ENCODE measurements at places on chromosomes 7 and 10. TPM values are rescaled to one million over a fixed set of nuclear protein-coding genes. Genes with fewer than 3 reads are reported as not detected.

DNA sequence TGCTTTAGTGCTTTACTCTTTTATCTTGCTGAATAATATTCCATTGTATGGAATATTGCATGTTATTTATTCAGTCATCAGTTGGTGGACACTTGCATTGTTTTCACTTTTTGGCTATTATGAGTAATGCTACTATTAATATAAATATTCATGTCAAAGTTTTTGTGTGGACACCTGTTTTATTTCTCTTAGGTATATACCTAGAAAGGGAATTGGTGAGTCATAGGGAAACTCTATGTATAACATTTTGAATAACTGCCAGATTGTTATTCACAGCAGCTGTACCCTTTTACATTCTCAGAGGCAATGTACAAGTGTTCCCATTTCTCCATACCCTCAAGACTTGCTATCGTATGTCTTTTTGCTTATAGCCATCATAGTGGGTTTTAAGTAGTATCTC is 268.7 kb downstream of the SEMA3A start:
- DNase-seq: no peak

DNA sequence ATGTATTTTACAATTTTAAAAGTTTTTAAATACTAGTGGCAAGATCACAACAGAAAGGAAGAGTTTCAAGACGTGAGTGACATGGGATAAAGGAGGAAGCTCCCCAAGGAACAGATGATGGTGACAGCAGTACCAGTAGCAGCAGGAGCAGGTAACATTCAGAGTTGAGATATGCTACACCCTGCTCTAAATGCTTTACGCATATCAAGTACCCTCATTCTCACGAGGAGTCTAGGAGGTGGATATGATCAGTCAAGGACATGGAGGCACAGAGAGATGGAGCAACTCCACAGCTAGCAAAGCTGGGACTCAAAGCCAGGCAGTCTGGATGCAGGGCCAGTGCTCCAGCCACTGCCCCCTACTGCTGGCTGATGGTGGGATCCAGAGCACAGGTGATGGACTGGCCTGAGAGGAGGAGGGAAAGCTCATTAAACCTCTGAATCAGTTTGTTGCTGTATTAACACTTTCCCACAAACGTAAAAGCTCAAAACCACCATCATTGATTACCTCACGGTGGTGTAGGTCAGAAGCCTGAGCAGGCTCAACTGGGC is 17.5 kb downstream of the RP9 start:
- no peak for DNase-seq

GRCh38 chr10:127254276-127254675 is 57.9 kb upstream of the INSYN2A start:
- no peak for DNase-seq

GRCh38 chr7:48004638-48005037 is 24.3 kb downstream of the SUN3 start:
- no peak for DNase-seq

CCDC6 gene
- total RNA-seq: 26.7 TPM

DNA sequence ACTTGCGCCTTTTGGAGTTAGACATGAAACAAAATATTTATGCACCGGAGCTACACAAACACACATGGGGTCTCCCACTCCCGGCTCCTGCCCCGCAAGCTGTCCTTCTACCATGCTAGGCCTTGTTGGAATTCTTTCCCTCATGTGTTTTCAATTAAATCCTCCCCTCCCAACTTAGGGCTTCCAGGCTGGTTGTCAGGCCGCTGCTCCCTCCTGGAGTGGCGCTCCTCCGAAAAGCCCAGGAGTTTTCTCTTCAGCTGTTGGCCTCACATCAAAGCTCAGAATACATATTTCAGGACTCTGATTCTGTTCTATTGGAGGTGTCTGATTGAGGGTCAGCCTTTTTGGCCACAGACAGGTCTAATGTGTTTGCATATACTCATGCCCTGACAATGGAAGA is 113.3 kb downstream of the FANK1 start:
- no peak for DNase-seq

DNA sequence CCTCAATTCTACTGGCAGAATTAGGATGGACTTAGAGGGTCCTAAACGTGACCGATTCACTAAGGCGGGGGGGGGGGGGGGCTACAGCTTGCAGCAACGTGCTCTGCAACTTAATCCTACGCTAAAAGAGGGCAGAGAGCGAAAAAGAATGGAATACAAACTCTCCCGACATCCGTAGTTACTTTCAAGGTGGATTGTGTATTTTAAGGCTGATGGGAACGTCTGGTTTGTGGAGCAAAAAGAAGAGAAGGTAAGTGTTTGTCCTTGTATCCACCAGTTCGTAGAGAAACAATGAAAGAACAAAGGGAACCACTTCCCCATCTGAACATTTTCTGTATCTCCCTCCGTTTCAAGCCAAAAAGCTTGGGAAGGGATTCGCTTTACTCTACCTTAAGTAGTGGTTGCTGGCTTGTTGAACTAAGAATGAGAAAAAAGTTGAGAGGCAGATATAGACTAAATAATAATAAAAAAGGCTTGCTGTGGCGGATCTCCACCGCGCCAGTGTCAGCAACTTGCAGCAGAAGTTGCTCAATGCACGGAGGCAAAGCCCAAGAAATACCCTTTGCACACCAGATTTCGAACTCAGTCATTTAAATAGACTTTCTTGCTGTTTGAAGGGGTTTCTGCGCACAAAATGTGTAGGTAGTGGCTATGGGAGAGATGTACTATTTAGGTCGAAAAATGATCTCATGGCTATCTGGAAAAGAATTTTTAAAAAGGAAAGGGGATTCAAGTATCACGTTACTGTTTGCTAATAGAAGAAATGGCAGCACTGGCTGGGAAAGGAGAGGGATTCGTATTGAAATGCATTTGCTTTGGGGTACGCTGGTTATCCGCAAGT is 736 bp downstream of the SKIDA1 start:
- no peak for DNase-seq

FAM25G gene
- total RNA-seq: not detected

- no peak for DNase-seq
Observed at GRCh38 chr7:103929901-103930311, 59.6 kb downstream of the RELN start.

DNA sequence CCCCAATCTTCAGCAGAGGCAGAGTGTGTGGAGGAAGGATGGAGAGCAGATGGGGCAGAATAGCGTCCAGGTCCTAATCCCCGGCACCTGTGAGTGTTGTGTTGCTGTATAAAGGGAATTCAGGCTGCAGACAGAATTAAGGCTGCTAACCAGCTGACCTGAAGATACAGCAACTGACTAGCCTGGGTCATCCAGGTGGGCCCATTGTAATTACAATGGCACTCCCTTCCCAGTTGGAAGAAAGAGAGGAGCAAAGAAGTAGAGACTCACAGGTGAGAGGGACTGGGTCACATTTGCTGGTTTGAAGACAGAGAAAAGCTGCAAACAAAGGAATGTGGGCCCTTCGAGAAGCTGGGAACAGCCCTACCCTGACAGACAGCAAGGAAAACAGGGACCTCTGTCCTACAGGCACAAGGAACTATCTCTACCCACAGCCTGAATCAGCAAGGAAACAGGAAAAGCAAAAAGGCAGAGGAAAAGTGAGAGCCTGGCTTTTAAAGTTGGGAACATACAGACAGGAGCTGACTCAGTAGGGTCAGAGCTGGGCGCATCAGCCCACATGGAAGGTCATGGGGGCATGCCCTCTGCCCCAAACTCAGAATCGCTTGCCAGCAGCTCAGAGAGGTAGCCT is 11.6 kb upstream of the TMEM72 start:
- no peak for DNase-seq

GRCh38 chr7:66535414-66536329 is 93.0 kb upstream of the KCTD7 start:
- DNase-seq: no peak

DNA sequence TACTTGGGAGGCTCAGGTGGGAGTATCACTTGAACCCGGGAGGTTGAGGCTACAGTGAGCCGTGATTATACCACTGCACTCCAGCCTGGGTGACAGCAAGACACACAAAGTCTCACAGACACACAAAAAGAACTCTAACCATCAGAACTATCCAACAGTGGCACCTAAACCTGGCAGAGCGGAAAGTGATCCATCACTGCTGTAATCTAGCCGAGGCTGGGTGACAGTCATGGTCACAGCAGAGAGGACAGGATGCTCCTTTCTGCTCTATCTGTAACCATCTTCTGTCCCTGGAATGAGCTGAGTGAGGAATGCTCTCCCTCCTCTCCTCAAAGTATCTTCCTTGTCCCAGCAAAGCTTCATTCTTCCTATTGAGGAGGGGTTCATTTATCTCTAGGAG is 656.6 kb downstream of the LRMDA start:
- no peak for DNase-seq

- no peak for DNase-seq
Observed at GRCh38 chr7:114533131-114533530, 118.5 kb downstream of the FOXP2 start.

UPK3B gene
- 7.3 TPM for total RNA-seq

MYH16 gene
- total RNA-seq: under 0.01 TPM

- DNase-seq: no peak
Observed at GRCh38 chr7:91630581-91631380, 249.7 kb downstream of the MTERF1 start.

MYPN gene
- not detected for total RNA-seq

MMD2 gene
- total RNA-seq: not detected

DNA sequence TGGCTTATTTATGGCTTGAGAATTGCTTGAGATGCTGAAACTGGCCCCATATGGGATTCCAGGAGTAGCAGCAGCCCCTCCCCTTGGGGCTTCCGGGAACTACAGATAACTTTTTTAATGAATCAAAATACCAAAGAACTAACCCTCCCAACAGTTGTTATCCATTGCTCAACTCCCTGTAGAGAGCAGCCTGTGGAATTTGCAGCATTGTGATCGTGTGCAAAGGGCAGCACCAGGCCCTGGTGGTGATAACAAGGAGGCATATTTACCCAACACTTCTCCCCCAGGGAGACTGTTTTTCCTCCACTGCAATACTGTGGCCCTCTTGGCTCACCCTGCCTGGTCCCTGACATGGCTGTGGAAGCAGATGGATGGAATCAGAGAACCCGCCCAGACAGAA is 196.2 kb downstream of the PLXNA4 start:
- DNase-seq: peak; percentile 36

DNA sequence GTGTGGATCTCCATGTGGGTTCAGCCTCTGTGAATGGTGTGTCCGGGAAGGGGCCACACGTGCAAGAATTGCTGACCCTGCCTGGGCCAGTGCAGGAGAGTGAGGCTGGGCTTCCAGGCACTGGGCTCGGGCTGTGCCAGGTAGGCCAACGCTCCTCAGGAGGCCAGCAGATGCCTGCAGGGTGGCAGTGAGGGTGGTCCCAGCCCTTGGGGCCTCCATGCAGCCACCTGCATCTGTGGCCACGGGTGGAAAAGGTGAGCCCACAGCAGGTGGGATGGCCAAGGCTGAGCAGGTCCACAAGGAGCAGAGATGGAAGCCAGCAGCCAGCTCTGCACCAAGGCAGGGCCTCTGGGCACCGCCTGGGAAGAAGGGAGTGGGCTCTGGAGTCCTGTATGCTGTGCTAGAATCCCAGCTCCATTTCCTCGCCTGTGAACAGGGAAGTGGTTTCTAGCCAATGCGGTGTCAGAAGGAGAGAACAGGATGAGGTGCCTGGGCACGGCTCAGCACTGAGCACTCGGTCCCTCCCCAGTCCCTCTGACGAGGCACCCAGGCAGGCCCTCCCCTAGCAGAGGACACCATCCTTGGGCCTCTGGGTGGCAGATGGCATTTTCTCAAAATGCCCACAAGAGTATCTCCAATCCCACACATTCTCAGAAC is 31.1 kb upstream of the RET start:
- no peak for DNase-seq

- DNase-seq: no peak
Observed at GRCh38 chr7:129228633-129229032, 3.8 kb downstream of the AHCYL2 start.

LDB1 gene
- total RNA-seq: 24.4 TPM

CPN1 gene
- not detected for total RNA-seq

DNAJC30 gene
- total RNA-seq: 5.6 TPM

PIP gene
- total RNA-seq: not detected

- no peak for DNase-seq
Observed at GRCh38 chr7:68247126-68247525, 1250.5 kb downstream of the TYW1 start.

- DNase-seq: no peak
Observed at GRCh38 chr7:148261523-148261922, 329.0 kb upstream of the C7orf33 start.

GRCh38 chr7:14507617-14508016 is 394.9 kb downstream of the DGKB start:
- DNase-seq: peak; percentile 82

DNA sequence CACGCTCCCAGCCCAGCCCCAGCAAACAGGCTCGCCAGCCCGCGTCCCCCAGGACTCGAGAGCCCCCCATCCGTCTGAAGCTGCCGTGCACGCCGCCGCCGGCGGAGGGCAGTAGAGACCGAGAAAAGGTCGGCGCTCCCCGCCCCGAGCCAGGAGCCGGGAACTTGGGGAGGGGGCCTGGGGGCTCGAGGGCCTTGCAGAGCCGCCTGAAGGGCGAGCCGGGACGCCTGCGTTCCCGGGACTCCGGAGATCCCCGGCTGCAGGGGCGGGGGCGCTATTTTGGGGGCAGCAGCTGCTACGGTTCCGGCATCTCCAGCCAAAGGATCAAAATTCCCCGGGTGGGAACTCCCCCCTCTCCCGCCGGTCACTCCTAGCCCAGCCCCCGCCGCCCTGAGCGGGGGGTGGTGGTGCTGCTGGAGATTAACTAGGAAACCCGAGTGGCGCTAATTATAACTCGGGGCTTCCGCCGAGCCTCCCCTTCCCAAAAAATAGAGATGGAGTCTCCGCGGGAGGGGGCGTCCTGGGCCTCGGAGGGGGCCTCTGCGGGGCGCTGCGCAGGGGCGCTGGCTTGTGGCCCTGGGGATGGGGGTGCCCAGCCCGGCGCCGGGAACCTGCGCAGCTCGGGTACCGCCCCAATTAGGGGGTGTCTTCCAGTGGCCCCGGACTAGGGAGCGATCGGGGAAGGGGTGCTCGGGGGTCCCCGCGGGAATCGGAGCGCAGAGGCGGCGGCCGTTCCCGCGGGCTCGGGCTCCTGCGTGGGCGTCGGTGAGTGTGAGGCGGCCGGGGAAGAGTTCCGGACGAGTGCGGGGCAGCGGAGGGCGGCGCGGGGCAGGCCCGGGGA is 608 bp downstream of the ACHE start:
- DNase-seq: peak; percentile 37

OR6B1 gene
- not detected for total RNA-seq

- DNase-seq: no peak
Observed at GRCh38 chr10:102982296-102982695, 64.2 kb downstream of the CNNM2 start.

- DNase-seq: peak; percentile 65
Observed at GRCh38 chr7:50921114-50921813, 138.6 kb upstream of the GRB10 start.

DNA sequence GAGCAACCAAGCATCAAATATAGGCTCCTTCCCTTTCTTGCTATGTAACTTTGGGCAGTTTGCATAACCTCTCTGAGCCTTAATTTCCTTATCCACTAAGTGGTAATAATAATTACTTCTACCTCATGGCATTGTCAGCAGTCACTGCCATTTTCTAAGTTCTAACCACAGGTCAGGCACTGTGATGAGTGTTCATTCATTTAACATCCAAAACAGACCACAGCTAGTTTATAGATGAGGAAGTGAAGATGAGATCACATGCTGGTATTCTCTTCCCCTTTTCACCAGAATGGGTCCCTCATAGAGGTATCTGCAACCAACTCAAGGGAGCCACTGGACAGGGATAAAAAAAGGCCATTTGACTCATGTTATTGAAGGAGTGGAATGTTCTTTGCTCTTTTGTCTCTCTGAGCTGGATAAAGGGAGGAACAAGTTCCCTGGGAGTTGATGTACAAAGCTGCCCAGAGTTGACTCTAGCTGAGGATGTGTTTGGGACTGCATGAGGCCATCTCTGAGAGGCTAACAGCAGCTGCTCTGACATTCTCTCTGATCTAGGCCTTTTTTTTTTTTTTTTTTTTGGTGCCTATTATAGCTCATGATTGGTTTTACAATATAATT is 65.0 kb downstream of the DNAJC12 start:
- DNase-seq: no peak

CFAP69 gene
- 16.6 TPM for total RNA-seq
